ENCODE measurements at places on chromosomes 5 and 9. TPM values are rescaled to one million over a fixed set of nuclear protein-coding genes. Genes with fewer than 3 reads are reported as not detected.

- no peak overlapping the region for H3K4me3 ChIP-seq
- DNase-seq, result no peak
- no peaks in the 10 kb centered on the region for H3K27me3 ChIP-seq
- no peak overlapping the region for H3K27ac ChIP-seq
- no peaks in the 10 kb centered on the region for H3K36me3 ChIP-seq
- no peaks in the 10 kb centered on the region for H3K4me1 ChIP-seq
These were observed 139.5 kb upstream of the KLF9 start for GRCh38 chr9:70553707-70554673.

- H3K36me3 ChIP-seq, result no peaks in the 10 kb centered on the region
- no peak overlapping the region for H3K27ac ChIP-seq
- no peak overlapping the region for H3K4me3 ChIP-seq
- H3K4me1 ChIP-seq, result no peaks in the 10 kb centered on the region
These were observed 307.5 kb upstream of the CLINT1 start for GRCh38 chr5:158166424-158166823.

DNA sequence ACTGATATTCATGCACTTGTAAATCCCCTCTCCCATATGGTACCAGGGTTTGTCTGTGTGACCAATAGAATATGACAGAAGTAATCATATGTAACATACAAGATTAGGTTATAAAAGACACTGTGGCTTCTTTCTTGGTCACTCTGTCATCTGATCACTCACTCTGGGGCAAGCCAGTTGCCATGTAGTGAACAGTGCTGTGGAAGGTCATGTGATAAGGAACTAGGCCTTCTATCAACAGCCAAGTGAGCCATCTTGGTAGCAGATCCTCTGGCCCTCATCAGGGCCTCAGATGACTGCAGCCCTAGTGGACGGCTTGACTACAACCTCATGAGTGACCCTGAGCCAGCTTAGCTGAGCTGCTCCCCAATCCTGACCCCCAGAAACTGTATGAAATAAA is 30.0 kb upstream of the MATR3 start:
- no peaks in the 10 kb centered on the region for H3K36me3 ChIP-seq
- no peak overlapping the region for H3K27ac ChIP-seq
- no peak overlapping the region for H3K4me3 ChIP-seq
- no peak for DNase-seq

DNA sequence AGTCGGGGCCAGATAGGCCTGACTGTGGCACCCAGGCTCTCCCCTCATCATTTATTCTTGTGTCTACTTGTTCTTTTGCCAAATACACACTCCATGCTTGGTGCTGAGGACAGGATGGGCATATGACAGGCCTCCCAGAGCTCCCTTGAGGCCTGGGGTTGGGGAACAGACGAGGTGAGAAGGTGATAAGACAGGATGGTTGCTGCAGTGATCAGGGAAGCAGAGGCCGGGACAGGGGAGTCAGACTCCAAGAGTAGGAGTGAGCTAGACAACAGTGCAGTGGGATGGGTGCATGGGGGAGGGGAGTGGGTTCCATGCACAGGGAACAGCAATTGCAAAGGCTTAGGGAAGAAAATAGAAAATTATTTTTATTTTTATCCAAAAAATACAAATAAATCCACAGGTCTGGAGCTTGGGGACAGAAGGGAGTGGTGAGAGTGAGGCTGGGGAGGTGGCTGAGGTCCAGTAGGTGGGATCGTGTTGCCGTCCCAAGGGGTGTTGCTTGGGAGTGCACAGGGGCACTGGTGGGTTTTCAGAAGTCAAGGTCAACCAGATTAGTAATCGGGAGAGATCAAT is 3.4 kb upstream of the AMBP start:
- H3K4me1 ChIP-seq, result no peaks in the 10 kb centered on the region
- no peaks in the 10 kb centered on the region for H3K36me3 ChIP-seq
- peak overlapping the region; percentile 95 for H3K27ac ChIP-seq

DNA sequence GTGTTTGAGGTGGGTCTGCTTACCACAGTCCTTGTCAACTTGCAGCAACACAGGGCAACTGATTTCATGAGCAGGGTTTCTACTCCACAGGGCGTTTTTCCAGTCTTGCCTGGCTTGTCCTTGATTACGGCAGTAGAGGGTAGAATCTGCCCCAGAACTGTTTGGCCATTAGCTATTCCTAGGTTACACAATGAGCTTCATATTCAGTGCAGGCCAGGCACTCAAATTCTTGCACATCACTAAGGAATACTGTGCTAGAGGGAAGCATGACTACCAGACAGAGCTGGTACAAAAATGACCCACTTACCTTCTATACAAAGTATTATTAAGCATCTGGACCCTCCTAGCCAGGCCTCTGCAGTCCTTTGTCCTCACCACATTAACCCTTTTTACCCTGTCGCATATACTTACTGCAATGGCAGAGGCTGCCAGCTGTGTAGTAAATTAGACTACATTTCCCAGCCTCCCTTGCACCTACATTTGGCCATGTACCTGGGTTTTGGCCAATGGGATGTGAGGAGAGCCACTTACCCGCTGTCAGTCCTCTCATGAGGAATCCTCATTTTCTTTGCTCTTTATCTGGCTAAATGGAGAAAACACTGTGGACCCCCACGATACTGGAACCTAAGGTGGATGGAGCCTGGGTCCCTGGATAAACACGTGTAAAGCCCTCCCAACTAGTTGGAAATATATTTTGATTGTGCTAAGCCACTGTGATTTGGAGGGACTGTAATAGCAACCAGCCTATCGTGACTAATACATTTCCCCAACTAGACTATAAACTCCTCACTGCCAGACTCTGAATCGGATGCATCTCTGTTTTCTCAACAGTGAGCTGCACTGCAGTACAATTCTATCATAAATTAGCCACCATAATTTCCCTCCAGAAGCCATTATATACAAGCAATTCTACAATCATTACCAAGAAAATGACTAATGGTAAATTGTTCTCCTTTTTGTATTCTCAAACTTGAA is 218.7 kb downstream of the GLIS3 start:
- no peaks in the 10 kb centered on the region for H3K36me3 ChIP-seq
- no peaks in the 10 kb centered on the region for H3K4me1 ChIP-seq
- no peak overlapping the region for H3K27ac ChIP-seq
- H3K4me3 ChIP-seq, result no peak overlapping the region
- no peak for DNase-seq

DNA sequence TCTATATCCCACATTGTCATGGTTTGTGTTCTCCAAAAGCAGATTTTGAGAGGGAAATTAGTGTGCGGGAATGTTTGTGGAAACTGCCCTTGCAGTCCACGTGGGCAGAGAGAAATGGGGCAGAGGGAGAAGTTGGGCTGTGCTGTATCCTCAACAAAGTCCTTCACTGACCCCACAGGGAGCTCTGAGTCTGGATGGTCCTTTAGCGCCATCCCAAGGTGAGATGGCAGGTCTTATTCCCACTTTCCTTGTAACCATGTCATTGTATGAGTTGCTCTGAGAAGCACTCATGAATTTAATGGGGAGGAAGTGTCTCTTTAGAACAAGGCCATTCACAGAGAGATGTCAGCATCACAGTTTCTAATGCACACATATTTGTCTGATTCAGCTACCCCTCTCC is 127.1 kb downstream of the ANKRD18B start:
- H3K27ac ChIP-seq, result no peak overlapping the region
- H3K4me1 ChIP-seq, result no peaks in the 10 kb centered on the region
- H3K27me3 ChIP-seq, result no peaks in the 10 kb centered on the region
- H3K36me3 ChIP-seq, result no peaks in the 10 kb centered on the region
- H3K4me3 ChIP-seq, result no peak overlapping the region

DNA sequence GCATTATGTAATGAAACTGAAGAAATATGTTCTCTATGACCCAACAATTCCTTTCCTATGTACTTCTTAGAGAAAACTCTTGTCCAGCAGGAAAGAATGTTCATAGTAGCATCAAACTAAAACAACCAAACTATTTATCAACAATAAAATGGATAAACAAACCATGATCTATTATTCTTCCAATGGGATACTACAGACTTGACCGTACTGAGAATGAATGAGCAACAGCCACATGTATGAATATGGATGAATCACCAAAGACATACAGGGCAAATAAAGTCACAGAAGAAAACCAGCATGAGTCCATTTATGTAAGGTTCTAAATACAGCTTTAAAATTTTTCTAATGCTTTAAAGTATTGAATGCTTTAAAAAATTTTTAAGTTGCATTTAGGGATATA is 73.6 kb upstream of the SUSD1 start:
- H3K27me3 ChIP-seq, result no peaks in the 10 kb centered on the region
- H3K27ac ChIP-seq, result no peak overlapping the region
- no peaks in the 10 kb centered on the region for H3K36me3 ChIP-seq
- DNase-seq, result no peak

CER1 gene
- not detected for total RNA-seq

- no peak for DNase-seq
- H3K27ac ChIP-seq, result no peak overlapping the region
- no peaks in the 10 kb centered on the region for H3K27me3 ChIP-seq
- H3K4me1 ChIP-seq, result no peaks in the 10 kb centered on the region
These were observed 7.7 kb upstream of the MAP3K1 start for GRCh38 chr5:56807679-56808078.

DNA sequence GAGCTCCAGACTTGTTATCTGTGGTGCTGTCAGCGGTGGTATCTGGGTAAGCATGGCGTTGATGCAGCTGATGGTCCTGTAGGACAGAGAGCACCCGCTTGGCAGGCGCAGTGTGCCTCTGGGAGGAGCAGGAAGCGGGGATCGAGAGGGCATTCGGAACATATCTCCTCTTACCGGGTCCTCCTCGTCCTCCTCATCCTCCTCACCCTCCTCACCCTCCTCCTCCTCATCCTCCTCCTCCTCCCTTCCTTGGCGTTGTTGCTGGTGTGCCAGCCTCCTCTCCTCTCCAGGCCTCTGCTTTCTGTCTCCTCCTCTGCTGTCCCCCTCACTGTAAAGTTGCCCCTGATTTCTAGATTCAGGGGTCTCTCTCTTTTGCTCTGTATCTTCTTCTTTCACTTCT is 21.2 kb downstream of the ECM2 start:
- DNase-seq, result no peak
- no peaks in the 10 kb centered on the region for H3K4me1 ChIP-seq
- no peak overlapping the region for H3K4me3 ChIP-seq
- H3K27me3 ChIP-seq, result no peaks in the 10 kb centered on the region

OR1J2 gene
- total RNA-seq, result not detected

DNA sequence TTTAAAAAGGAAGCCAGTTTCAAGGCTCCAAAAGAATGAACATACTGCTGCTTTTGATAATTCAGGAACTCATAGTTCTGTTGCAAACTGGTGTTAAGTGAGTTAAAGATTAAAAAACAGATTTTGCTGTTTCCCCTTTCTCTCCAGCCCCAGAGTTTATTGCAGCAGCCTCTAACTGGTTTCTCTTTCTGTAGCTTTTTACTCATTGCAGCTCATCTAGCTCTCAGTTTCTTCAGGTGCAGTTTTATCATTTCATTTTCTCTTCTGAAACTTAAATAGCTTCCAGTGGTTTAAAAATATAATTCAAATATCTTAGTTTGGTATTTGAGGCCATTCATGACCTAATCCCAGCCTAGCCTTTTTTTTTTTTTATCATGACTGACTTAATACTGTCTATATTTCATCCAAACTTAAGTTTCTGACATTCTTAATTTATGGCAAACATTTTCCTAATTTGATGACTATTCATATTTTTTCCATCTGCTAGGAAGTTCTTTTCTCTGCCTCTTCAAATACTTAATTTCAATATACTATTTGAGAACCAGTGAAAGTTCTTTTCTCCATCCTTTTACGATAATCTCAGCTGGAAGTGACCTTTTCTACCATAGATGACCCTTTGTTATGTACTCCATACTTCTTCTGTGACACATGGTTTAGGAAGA is 252.7 kb upstream of the GRIA1 start:
- no peak overlapping the region for H3K27ac ChIP-seq
- no peaks in the 10 kb centered on the region for H3K36me3 ChIP-seq
- DNase-seq, result no peak
- H3K4me1 ChIP-seq, result no peaks in the 10 kb centered on the region

CATSPER3 gene
- 2.4 TPM for total RNA-seq

FAM221B gene
- not detected for total RNA-seq

GRCh38 chr5:41346609-41347008 is 133.3 kb upstream of the C6 start:
- no peaks in the 10 kb centered on the region for H3K4me1 ChIP-seq
- no peaks in the 10 kb centered on the region for H3K27me3 ChIP-seq
- no peak overlapping the region for H3K4me3 ChIP-seq
- no peak for DNase-seq

DNA sequence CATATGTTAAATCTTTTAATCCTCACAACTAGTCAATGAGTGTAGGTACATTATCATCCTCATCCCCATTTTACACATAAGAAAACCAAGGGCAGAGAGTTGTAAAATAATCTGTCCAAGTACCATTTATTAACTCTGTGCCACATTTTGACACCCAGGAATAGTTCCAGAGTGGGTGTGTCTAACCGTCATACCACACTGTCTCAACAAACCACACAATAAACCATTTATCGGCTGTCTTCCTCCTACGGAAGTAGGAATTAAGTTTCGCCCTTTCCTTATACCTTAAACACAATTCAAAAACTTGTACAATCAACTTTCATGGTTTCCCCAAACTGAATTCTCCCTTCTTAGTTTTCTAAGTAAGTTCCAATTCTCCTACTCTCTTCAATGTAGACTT is 11.4 kb downstream of the AP3B1 start:
- H3K27me3 ChIP-seq, result no peaks in the 10 kb centered on the region
- DNase-seq, result no peak
- H3K36me3 ChIP-seq, result no peaks in the 10 kb centered on the region
- H3K4me3 ChIP-seq, result no peak overlapping the region

- H3K4me3 ChIP-seq, result no peak within 1 kb of the TSS
- H3K27ac ChIP-seq, result no peak within 1 kb of the TSS
- no peaks in the 10 kb centered on the region for H3K4me1 ChIP-seq
- H3K36me3 ChIP-seq, result no peaks in the 10 kb centered on the region
These were observed at the start of gene SAXO1 for GRCh38 chr9:19033015-19033414. Gene SAXO1, minus strand, starts transcription at chr9:19033209. Its CDS starts 301 bp downstream, at chr9:19032908.

- DNase-seq, result no peak
- H3K4me1 ChIP-seq, result no peaks in the 10 kb centered on the region
- no peak overlapping the region for H3K4me3 ChIP-seq
- no peak overlapping the region for H3K27ac ChIP-seq
These were observed 197.0 kb downstream of the SEC61B start for GRCh38 chr9:99419070-99419469.
